ENCODE measurements at places on chromosomes 4 and X.

- DNase-seq, result no peak
Observed at GRCh38 chr4:107792711-107793110, 32.0 kb upstream of the SGMS2 start.

- DNase-seq, result no peak
Observed at GRCh38 chrX:8760021-8760420, 28.1 kb upstream of the ANOS1 start.

DNA sequence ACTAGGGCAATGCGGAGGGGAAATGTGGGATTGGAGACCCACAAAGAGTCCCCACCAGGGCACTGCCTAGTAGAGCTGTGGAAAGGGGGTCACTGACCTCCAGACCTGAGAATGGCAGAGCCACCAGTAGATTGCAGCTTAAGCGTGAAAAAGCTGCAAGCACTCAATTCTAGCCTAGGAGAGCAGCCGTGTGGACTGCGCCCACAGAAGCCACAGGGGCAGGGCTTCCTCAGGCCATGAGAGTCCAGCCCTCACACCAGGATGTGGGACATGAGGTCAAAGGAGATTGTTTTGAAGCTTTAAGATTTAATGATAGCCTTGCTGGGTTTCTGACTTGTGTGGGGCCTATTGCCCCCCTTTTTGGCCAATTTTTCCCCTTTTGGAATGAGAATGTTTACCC is 379.0 kb downstream of the INPP4B start:
- DNase-seq, result no peak

DNA sequence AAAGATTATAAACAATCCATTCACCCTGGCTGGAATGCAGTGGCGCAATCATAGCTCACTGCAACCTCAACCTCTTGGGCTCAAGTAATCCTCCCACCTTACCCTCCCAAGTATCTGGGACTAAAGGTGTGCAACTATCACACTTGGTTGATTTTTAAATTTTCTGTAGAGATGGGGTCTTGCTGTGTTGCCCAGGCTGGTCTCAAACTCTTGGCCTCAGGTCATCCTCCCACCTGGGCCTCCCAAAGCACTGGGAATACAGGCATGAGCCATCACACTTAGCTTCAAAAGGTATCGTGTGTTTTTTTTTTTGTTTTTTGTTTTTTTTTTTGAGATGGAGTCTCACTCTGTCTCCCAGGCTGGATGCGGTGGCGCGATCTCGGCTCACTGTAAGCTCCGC is 71.5 kb downstream of the FRYL start:
- DNase-seq, result no peak

DNA sequence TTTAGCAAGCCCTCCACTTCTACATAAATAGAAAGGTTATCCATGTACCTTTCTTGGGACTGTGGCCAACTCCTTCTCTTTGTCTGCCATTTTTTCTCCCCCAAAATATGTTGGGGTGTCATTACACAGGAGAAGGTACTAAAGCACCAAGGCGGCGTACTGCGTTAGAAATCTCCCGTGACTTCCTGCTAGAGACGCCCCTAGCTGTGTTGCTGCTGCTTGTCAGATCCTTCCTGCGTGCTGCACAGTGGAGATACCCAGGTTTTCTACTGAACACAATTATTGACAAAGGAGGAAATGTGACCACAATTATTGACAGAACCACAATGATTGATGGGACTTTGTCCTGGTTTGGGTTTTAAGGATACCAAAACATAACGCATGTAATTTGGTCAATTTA is 97.7 kb downstream of the EFHC2 start:
- DNase-seq, result no peak

- no peak for DNase-seq
Observed at GRCh38 chrX:106917830-106918500, 2.2 kb upstream of the CLDN2 start.

DNA sequence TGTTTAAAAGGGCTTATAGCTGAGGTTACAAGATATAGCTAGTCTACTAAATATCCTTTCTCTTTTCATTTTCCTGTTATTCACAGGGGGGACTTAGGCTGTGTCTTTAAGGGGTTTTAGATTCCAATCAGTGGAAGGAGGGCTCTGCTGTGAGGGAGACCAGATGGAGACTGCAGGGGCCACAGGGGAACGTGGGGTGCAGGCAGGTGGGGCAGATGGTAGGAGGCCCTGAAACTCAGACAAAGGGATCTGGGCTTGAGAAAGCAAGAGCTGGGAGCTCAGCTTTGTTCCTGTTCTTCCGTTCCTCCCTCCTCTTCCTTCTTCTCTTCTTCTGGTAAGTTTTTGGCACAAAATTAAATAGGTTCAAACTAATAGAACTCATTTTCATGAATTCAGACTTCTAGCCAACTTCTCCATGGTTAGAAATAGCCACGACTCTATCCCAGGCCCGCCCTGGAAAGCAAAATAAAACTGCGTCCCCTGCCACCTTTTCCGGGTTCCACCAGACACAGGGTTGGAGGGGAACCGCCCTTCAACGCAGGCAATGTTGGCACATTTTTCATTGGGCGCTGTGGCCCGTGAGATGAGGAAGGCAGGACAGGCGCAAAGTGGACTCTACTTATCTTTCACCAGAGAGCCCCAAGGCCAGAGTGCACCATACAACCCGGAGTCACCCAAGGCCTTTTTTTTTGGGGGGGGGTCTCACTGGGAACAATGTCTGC is 3.5 kb upstream of the TMSB4X start:
- DNase-seq, result no peak

- DNase-seq, result no peak
Observed at GRCh38 chrX:107894038-107894437, 68.4 kb downstream of the MID2 start.
